ELR (cell line): ENCODE measurements at places on chromosomes 16 and 17.

- no peak for DNase-seq
These were observed 532.9 kb downstream of the MAF start for GRCh38 chr16:79067600-79067999.

GRCh38 chr16:79093554-79093967, 507.0 kb downstream of the MAF start:
- no peak for DNase-seq

- DNase-seq, result no peak
These were observed 168.5 kb downstream of the NPIPB11 start for GRCh38 chr16:29237971-29238370.

GRCh38 chr17:27247071-27247957, 46.6 kb upstream of the WSB1 start:
- peak; percentile 33 for DNase-seq

DNA sequence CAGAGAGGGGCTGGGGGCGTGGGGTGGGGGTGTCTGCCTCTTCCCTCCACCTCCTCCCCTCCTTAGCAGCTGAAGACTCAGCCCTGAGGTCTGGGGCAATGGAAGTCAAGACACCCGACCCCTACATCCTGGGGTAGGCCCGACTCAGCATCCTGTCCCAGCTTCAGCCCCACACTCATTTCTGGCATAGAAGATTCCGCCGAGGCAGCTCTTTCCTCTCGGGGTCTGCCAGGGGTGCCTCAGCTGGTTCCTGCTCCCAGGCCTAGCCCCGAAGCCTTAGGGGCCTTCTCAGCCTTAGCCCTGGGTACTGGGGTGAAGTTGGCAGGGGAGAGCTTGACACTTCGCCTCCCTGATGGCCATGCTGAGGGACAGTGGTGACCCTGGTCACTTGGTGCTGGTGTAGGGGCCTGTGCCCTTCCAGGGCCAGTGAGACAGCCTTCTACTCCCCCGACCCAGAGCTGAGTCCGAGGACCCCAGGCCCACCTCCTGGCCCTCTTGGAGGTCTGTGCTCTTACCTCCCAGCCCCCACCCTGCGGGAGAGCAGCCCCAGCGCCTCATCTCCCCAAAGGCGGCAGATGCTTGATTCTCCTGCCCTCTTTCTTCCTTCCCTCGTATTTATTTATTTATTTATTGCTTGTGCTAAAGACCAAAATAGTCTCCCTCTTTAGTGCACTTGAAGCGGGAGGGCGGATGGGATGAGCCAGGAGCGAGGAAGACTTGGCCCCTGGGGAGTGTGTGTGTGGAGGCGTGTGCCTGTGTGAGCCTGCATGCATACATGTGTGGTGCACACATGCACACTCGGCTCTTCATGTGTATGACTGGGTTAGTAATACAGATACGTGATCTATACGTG, 42.5 kb downstream of the KCNJ12 start:
- no peak for DNase-seq

DNA sequence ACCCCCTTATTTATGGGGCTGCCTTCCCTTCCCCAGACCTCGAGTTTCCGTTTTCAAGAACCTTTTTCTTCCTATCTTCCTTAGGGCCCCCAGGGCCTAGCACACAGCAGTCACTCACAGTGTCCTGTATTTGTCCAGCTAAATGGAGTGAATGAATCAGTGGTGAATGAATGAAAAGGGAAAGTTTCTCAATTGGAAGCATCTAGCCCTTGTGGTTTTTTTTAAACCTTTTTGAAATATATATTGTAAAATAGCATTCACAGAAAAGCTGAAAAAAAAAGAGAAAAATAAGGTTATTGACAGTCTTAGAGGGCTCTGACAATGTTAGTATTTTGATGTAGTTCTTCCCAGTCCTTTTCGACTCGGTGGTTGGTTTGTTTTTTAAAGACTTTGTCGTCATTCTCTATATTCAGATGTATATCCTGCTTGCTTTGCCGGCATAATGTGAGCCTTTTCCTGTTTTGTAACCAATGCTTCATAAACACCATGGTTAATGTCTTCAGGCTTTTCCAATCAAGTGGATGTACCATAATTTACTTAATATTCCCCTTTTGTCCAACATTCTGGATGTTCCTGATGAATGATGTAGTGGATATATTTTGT, 45.3 kb downstream of the RAI1 start:
- peak; percentile 21 for DNase-seq

- no peak for DNase-seq
These were observed 78.4 kb downstream of the NT5M start for GRCh38 chr17:17381446-17382064.

DNA sequence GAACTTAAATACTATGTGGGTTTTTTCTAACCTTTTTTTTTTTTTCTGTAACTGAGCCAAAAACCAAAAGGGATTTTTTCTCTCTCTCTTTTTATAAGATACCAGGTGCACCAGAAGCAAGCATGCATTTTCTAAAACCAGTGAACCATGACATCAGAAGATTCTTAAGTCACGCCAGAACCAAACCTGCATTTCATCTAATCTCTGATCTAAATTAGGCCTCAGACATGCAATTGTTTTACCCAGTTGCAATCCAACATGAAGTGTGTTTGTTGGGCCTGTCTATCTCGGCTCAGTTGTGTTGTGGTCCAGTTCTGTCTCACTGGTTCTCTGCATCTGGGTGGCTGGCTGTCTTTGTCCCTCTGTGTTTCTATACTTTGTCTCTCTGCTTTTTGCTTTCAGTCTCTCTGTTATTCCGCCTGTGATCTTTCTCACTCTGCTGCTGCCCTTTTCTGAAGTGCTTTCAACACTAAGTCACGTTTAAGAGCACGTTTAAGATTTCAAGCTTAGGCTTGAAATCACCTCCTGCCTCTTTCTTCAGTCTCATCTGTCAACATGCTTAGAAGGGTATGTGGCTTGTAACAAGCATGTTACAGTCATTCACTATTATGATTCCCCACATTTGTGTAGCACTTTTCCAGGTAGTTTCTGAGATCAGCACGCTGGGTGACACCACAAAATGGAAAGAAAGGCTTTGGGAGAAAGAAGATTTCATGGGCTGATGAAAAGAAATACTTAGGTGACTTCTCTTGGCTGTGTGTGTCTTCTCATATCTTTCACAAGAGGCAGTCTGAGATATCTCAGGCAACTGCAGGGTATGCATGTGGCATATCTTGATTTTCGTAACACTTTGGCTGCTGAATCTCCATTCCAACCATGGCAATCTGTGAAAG, 488.9 kb downstream of the SHISA9 start:
- no peak for DNase-seq

- peak; percentile 70 for DNase-seq
These were observed 732 bp downstream of the ULK2 start for GRCh38 chr17:19867079-19867328.

- DNase-seq, result peak; percentile 28
These were observed 14.0 kb downstream of the SUPT6H start for GRCh38 chr17:28675980-28676379.

- no peak for DNase-seq
These were observed 23.8 kb upstream of the DBNDD1 start for GRCh38 chr16:90042946-90043514.

GRCh38 chr16:50153596-50154419, 702 bp downstream of the TENT4B start:
- peak; percentile 56 for DNase-seq

DNA sequence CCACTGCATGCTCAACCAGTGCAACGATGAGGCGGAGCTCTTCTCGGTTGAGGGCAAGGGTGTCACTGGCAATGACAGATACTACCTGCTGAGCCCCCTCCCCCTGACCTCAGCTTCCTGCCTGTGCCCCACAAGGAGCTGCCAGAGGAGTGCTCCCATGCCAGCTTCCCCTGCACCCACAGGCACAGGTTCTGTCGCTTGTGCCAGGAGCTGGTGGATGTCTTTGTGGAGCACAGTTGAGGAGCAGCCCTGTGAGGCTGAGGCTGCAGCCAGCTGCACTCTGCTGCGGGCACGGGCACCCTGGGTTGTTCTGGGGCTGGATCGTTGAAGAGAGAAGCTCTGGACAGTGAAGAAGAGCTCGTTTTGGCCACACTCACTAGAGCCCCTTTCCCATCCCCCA, 165.3 kb upstream of the ZNF267 start:
- DNase-seq, result no peak

GRCh38 chr17:56451629-56452028, 141.9 kb upstream of the NOG start:
- peak; percentile 46 for DNase-seq

- DNase-seq, result no peak
These were observed at the start of gene AOC3 for GRCh38 chr17:42850954-42851353. TSS of gene AOC3 (plus strand) at chr17:42851199. CDS start at chr17:42851344, 145 bp downstream.

DNA sequence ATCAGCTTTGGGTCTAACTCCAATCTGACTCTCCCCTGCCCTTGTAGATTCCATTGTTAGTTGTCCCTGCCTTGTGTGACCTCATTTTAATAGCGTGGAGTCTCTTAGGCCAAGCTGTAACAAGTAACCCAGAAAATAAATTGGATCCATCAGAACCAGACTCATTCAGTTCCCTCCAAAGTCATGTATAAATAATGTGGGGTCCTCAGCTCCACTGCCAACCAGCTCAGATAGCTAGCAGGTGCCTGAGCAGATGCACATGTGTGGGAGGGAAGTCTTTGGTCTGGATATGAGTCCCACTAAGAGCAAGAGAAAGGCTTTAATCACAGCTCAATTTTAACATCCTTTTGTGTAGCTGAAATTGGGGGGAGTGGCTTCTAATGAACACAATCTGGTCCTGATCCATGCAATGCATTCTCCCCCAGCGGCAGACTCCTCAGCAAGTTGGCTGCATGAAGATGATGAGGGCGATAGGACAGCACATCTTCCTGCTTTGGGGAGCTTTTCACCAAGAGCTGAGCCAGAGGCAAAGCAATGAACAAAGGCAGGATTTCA, 151.6 kb downstream of the ABCC12 start:
- DNase-seq, result no peak

GRCh38 chr17:42681976-42682721, at the start of gene CNTNAP1:
TSS of gene CNTNAP1 (plus strand) at chr17:42682531. CDS start at chr17:42682830, 299 bp downstream.
- peak; percentile 86 for DNase-seq

DNA sequence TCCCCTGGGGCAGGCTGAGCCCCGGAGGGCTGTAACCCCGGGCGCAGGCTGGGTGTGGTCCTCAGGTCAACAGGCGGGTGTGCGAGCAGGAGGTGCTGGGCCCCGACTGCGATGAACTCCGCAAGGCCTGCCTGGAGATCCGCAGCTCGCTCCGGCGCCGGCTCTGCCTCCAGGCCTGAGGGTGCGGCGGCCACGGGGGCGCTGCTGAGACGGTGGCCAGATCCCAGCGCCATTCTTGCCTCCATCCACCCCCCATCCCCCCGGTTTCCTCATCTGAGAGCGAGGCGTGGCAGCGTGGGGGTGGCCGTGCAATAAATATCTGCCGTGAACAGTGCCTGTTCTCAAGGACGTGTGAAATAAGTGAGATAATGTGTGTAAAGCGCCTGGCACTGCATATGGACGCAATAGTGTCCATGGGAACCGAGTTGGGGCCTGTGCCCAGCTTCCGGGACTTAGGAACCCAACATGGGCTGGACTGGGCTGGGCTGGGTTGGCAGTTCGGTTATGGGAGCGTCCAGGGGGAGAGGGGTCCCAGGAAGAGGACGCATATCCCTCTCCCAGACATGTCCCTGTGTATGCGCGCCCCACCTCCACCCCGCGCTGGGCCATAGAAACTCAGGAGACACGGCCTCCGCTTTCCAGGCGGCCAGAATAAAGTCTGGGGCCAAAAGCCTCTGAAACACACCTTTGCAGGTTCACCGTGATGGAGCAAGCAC, 15.0 kb downstream of the ZNF213 start:
- DNase-seq, result peak; percentile 65

DNA sequence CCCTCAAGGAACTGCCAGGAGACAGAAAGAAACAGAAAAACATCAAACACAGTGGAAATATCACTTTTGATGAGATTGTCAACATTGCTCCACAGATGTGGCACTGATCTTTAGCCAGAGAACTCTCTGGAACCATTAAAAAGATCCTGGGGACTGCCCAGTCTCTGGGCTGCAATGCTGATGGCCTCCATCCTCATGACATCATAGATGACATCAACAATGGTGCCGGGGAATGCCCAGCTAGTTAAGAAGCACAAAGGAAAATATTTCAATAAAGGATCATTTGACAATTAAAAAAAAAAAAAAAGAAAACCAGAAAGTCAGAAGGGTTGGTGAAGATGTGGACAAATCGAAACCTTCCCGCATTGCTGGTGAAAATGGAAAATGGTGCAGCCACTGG, 14.9 kb upstream of the CHMP6 start:
- DNase-seq, result no peak

- DNase-seq, result no peak
These were observed 28.0 kb downstream of the PRKCB start for GRCh38 chr16:23863511-23864422.

DNA sequence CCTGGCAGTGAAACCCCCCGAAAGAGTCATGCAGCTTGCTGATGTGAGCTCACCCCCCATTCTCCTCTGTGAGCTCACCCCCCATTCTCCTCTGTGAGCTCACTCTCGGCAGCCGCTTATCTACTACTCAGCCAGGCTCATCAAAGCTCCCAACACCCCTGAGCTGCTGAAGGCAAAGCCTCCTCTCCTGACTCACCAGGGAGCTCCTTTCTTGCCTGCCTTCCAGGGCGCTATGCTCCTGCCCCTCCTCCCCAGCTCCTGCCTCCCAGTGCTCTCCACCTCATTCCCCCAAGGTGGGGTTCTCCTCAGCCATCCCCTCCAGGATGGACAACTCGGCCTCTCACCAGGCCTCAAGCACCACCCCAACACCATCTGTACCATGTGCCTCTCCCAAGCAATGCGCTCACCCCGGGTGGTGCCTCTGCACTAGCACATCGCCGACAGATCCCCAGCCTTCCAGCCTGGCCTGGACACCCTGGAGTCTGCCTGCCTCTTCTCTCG, 27.7 kb upstream of the FAAP100 start:
- DNase-seq, result peak; percentile 96

DNA sequence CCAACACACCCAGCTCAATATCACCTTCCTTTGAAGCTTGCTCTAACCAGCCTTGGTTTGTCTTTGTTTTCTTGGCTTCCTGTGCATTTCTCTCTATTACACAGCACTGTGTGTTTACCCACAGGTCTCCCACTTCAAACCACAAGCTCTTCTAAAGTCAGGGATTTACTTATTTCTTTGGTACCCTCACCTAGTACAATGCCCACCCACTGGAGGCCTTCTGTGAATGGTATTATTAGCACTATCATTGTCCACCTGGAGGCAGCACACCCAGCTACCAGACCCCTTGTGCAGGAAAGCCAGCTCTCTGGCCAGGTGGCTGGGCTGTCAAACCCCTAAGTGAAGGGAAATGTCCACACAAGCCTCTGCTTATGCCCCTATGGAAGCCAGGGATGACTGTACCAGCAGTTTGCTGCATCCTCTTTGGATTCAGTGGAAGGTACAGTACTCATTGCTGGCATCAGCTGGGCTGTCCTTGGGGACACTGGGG, 9.4 kb upstream of the TOP2A start:
- DNase-seq, result no peak

GRCh38 chr17:7549401-7550055, 670 bp downstream of the TNFSF12 start:
- no peak for DNase-seq
